Tongue (tissue), 3 donors: ENCODE measurements at places on chromosomes 13 and 19.
A peak's percentile ranks its signal among the peaks of the same experiment; 100 is the strongest.

DNA sequence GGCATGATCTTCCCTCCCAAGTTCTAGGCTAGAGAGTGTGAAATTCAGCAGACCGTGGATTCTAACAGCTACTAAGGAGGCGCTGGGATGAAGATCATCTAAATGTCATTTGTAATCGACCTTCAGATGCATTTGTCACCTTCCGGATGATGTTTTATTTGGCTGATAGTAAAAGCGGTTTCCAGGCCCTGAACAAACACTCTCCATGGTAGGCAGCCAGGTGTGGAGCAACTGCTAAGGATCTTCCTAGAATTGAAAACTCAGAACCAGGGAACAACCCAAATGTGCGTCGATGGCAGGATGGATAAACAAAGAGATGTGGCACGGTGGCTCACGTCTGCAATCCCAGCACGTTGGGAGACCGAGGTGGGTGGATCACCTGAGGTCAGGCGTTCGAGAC, 107.2 kb upstream of the CACNA1A start:
- DNase-seq: no peak

GRCh38 chr19:35717665-35718344, at the start of gene KMT2B:
KMT2B (plus strand) TSS chr19:35718003; CDS start chr19:35718019, 16 bp downstream.
- DNase-seq: peak; percentile 98

DNA sequence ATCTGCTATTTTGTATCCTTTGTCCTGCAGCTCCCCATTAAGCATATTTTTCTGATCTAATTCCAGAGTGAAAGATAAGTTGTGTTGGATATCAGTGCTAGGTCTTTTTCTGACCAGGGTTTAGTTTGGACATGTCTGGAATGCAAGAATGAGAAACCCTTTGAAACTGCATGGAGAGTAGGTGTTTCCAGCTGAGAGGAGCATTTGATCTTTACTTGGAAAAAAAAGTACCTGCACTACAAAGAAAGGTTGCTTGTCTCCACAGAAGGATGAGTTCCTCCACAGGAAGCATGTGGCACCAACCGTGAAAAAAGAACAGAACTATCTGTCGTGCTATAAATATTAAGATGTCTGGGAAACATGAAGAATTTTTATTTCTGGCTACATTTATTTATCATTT, 36.6 kb upstream of the MED4 start:
- DNase-seq: no peak

DNA sequence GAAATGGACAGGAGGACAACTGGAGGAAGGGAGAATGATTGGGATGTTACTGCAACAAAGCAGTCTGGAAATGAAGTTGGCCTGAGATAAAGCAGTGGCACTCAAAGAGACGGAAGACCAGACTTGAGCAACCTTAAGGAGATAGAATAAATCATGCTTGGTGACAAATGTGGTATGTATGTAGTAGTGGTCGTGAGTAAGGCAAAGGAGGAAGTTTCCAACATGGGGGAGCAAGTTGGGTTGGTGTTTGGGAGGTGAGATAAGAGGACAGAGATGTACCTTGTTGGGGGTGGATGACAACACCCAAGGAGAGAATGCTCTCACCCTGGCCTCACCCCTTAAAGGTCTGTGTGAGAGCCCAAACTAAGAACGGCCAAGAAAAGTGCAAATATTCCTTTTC, 420.5 kb downstream of the DIAPH3 start:
- DNase-seq: no peak

- DNase-seq: no peak
These were observed 187.7 kb downstream of the ABCC4 start for GRCh38 chr13:95113601-95114000.

DNA sequence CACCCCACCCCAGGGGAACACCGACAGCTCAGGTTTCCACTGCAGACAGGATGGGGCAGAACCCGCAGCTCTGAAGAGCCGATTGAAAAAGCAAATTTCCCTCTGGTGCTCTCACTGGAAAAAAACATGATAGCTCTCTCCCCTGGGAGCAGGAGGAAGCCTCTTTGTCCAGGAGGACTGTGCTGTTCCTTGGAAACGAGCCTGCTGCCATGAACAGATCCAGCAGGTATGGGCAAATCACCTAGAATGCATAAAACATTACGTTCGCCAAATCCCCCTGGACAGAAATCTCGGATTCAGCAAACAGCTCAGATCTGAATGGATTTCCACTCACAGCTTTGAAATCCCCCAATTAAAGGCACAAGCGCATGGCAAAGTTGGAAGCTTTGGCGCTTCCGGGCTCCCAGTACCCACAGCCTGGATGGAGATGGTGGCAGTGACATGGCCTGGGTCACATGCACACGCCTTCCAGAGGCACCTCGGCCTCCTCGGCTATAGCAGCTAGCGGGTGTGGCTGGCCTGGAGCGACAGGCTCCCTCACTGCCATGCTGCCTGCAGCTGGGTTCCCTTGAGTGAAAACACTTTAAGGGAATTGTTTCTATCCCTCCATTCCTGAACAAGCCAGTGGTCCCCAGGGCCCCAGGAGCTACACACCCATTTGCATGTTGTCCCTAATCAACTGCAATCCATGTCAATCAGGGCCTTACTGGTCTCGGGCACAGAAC, 59.1 kb downstream of the CEBPG start:
- DNase-seq: no peak

GRCh38 chr13:94548821-94549231, 47.1 kb downstream of the TGDS start:
- DNase-seq: no peak

DNA sequence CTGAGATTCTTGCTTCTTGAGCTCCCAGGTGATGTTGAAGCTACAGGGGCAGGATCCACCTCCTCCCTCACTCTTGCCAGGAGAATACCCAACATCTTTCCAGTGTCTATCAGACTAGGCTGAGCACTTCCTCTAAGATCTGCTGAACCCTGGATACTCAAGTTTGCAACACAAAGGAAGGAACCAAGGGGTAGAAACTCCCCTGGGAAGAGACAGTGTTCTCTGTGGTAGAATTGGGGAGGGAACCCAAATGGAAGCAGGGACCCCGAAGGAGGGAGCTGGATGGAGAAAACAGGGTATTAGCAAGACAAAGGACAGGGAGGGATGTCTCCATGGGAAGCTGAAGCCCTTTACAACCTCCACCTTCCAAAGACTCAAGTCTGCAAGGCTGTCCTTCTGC, 117.6 kb downstream of the DNAJC15 start:
- no peak for DNase-seq

DNA sequence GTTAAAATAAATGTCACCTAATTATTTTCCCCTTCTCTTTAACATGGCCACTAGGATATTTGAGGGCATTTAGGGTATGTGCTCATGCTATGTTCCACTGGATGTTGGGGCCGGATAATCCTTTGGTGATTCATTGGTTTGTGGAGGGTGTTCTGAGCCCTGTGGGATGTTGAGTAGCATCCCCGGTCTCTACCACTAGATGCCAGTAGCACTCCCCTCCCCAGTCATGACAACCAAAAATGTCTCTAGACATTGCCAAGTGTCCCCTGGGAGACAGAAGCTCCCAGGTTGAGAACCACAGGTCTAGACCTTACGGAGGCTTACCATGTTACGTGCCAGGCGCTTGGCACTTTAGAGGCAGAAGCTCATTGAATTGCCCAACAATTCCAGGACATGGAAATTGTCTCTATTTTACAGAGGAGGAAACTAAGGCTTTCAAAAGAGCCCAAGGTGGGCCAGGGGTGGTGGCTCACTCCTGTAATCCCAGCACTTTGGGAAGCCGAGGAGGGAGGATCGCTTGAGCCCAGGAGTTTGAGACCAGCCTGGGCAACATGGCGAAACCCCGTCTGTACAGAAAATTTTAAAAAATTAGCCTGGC, 14.1 kb downstream of the SHANK1 start:
- DNase-seq: peak; percentile 38

DNA sequence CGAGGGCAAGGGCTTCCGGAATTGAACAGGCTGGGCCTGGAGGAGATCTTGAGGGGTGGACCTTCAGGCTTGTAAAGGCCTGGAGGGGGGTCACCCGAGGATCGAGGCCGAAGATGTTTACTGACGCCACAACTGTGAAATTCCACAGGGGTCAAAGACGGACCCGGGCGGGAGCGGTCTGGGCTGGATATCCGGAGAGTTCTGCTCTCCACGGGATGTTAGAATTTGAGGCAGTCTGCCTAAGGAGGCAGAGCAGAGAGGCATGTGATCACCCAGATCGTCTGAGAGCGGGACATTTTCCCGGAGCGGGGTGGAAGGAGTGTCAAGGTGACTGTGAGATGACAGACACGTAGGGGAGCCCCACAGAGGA, 13.2 kb downstream of the KLHL26 start:
- no peak for DNase-seq

- DNase-seq: no peak
These were observed 131.5 kb upstream of the SPACA7 start for GRCh38 chr13:112244495-112245177.

DNA sequence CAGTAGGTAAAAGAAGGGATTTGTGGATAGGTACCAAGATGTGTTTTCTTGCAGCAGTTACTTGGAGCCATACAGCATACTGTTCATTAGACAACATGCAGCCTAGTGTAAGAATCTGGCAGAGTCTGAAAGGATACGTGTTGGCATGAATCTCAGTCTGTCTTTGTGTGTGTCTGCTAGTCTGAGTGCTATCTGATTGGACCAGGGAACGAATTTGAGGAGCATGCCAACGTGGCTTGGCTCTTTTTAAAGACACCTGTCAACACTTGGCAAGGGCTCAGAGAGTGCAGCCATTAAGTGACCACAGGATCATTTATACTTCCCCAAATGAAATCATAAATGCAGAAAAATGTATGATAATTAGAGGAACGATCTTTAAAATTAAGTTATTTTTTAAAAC, 27.6 kb upstream of the ATXN8OS start:
- peak; percentile 48 for DNase-seq

DNA sequence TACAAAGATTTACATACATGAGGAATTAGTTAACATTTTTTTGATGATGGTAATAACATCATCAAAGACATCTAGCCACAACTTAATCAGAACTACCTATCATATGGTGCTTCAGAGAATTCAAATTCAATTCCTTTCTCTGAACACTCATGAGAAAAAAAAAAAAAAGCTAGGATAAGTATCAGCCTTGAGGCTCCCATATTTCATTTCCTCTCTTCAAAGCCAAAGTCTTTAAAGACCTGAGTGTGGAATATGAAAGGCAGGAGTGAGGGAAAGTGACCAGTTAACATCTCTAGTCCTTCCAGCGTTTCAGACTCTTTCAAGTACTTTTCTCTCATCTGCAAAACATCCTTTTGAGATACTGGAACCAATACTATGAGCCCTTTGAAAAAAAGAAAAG, 137.5 kb downstream of the DCLK1 start:
- no peak for DNase-seq

DNA sequence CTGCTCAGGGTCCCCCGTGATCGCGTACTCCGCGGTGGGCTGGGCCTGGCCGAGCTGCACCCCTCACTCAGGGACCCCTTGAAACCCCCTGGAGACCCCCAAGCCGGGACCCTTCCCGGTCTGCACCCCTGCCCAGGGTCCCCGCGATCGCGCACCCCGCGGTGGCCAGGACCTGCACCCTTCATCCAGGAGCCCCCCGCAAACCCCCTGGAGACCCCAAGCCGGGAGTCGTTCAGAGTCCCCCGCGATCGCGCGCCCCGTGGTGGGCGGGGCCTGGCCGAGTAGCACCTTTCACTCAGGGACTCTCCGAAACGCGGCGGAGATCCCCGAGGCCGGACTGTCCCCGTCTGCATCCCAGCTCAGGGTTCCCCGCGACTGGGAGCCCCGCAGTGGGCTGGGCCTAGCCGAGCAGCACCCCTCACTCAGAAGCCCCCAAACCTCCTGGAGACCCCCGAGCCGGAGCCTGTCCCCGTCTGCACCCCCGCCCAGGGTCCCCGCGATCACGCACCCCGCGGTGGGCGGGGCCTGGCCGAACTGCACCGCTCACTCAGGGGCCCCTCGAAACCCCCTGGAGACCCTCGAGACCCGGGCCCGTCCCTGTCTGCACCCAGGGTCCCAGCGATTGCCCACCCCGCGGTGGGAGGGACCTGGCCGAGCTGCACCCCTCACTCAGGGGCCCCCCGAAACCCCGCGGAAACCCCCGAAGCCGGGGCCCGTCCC, 748 bp downstream of the LMNB2 start:
- DNase-seq: peak; percentile 24

GRCh38 chr13:43200736-43201135, 177.3 kb downstream of the DNAJC15 start:
- no peak for DNase-seq

- peak; percentile 11 for DNase-seq
These were observed 146.2 kb downstream of the GPC6 start for GRCh38 chr13:93372856-93373255.

DNA sequence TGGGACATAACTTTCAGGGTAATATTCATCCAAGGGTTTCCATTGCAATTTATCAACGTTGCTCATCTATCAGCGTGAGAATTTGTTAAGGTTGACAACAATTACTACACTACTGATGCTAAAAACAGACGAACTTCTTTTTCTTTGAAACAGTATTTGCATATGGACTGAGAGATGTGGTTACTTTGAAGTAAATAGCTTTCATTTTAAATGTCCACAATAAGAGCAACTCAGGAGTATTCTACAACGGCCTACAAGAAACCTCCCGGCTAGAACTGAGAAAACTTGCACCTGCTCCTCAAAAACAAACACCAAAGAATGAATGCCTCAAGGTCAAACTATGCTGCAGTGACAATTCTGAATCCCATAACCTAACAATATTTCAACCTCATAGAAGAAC, 238.4 kb downstream of the IRS2 start:
- no peak for DNase-seq

DNA sequence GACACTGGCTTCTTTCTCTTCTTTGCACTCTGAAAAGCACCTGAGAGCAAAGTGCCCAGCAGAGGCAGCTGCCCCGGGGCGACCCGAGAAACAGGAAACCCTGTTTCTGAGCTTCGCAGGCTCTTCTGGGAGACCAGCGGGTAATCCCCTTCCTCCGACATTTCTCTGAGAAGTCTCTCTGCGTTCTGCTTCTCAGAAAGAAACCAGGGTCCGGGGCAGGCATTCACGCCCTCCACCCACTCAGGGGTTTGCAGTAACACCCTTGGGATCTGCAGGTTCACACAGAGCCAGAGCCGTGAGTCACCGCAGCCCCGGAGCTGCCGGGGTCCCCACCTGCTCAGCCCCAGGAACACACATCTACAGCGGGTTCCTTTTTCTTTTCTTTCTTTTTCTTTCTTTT, 86.0 kb downstream of the GADD45B start:
- no peak for DNase-seq

DNA sequence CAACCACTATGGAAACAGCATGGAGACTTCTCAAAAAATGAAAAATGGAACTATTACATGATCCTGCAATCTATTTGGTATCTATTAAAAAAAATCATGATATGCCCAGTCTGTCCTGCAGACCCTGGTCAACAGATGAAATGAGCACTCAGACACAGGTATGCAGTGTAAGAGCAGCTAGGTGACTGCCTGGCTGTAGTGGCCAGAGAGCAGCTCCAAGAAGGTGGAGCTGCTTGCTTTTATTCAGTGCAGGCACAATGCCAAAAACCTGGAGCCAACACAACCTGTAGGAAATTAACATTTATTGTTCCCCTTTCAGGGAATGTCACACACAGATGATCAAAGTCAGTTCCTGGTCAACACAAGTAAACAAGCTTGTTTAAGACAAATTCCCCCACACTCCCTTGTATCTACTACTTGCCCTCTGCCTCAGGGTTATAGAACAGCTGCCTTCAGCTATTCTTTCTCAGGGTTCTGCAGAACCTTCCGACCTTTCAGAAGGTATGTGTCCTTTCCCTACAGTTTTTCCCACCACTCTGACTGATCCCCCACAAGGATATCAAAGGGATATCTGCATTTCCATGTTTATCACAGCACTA, 933.7 kb upstream of the SLITRK5 start:
- DNase-seq: no peak
